H9 (cell line): ENCODE measurements at places on chromosomes 4 and X. TPM values are rescaled to one million over a fixed set of nuclear protein-coding genes. Genes with fewer than 3 reads are reported as not detected.

The ADRA2C gene
- total RNA-seq: 7.2 and 8.6 TPM in 2 replicates

The FGFR3 gene
- total RNA-seq: 75.7 and 81.2 TPM in 2 replicates

The AKAP14 gene
- not detected in 2 replicates for total RNA-seq

The SMIM43 gene
- 1.0 and 1.2 TPM in 2 replicates for total RNA-seq

The TNIP3 gene
- not detected in 2 replicates for total RNA-seq

The FAM156B gene
- 11.2 and 13.7 TPM in 2 replicates for total RNA-seq

The AADAT gene
- 14.1 and 14.6 TPM in 2 replicates for total RNA-seq

The GRIA3 gene
- 1.4 and 2.4 TPM in 2 replicates for total RNA-seq

GRCh38 chrX:106037835-106038473 is 573 bp downstream of the SERPINA7 start:
- H3K36me3 ChIP-seq: no peaks in the 10 kb centered on the region
- H3K27me3 ChIP-seq: no peaks in the 10 kb centered on the region
- H3K27ac ChIP-seq: no peak overlapping the region
- no peak for DNase-seq
- H3K4me1 ChIP-seq: no peaks in the 10 kb centered on the region
- no peak overlapping the region for H3K4me3 ChIP-seq

DNA sequence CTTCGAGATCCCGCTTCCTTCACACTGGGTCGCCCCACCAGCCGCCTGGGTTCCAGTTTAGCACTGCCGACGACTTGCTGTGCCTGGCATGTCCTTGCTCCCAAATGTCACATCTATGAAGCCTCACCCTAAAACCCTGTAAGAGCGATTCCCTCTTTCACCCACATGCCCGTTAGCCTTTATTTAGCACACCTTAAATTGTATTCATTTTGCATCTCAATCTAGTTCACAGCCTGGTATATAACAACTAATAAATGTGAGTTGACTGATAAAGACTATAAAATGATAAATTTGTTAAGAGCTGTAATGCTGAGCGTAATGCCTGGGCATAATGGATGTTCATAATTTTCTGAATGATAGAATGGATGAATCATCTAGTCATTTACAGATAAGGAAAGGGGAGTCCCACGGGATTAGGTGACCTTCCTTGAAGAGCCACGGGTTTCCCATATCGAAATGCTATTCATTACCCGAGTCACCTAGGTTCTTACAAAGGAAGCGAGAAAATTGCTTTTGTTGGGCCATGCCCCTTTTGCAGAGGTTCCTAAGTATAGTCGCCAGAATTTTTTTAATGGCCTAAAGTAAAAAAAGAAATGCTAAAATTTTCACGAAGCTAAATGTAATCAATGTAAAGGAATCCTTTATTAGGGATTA is 1.1 kb upstream of the AP1S2 start:
- DNase-seq: no peak
- H3K4me1 ChIP-seq: no peaks in the 10 kb centered on the region; the same call in 1 of the 2 replicates
- no peaks in the 10 kb centered on the region for H3K27me3 ChIP-seq
- peaks cover 26% of the 10 kb centered on the region; the same call in 2 of the 3 replicates for H3K36me3 ChIP-seq
- peak overlapping the region; percentile 93 for H3K4me3 ChIP-seq

DNA sequence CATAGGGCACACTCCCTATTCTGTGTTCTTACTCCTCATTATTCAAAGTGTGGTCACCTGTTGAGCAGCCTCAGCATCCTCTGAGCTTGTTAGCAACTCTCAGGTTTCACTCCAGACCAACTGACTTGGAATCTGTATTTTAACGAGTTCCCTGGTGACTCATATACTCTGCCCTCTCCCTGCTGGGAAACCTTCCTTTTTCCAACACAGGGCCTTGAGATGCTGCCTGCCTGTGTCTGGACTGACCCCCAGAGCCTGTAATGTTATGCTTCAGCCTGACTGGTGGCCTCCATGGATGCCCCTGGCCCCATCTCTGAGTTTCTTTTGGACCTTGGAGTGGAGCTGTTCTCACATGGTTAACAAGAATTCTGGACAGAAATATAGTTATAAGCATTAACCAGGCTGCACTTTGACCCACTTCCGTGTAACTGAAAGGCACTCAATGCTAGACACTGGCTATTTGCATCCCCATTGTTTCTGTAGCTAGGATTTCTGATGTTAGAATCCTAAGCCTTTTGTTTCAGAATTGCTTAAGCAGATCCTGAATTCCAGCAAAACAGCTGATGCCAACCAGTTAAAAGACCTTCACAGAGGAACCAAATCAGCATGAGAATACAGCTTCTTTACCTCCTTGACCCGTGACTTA is 262.6 kb downstream of the STIM2 start:
- no peaks in the 10 kb centered on the region for H3K36me3 ChIP-seq
- DNase-seq: peak; percentile 85

- H3K36me3 ChIP-seq: no peaks in the 10 kb centered on the region
- no peaks in the 10 kb centered on the region for H3K27me3 ChIP-seq
- no peak overlapping the region for H3K27ac ChIP-seq
- no peaks in the 10 kb centered on the region for H3K4me1 ChIP-seq
- DNase-seq: no peak
These were observed 37.3 kb upstream of the GUCY1A1 start for GRCh38 chr4:155629183-155629825.

DNA sequence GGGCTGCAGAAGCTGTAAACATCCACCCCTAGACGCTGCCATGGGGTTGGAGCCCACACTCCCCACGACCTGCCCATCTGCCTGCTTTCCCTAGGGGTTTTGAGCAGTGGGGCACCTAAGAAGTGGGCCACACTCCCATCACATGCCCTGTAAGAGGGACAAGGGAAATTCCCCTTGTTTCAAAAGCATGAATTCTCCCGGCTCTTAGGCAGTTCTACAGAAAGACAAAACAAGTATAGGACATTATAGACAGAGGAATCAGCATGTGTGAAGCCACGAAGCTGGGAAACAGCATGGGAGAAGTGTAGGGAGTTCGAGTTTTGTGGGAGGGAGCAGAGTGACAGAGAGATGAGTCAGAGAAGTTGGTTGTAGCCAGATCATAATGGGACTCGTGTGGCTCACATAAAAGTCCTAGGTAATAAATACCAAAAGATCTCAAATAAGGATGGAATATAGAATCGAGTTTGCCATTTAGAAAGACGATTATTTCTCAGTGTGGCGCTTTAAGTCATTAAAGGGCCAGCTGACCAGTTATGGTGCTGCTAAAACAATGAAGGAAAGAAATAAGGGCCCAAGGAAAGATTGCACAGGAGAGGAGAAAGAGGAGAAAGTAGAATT is 23.9 kb downstream of the APOO start:
- H3K4me1 ChIP-seq: no peaks in the 10 kb centered on the region; the same call in 1 of the 2 replicates
- no peaks in the 10 kb centered on the region for H3K27me3 ChIP-seq
- H3K36me3 ChIP-seq: peaks cover 2% of the 10 kb centered on the region; the same call in 2 of the 3 replicates
- DNase-seq: no peak
- no peak overlapping the region for H3K27ac ChIP-seq

DNA sequence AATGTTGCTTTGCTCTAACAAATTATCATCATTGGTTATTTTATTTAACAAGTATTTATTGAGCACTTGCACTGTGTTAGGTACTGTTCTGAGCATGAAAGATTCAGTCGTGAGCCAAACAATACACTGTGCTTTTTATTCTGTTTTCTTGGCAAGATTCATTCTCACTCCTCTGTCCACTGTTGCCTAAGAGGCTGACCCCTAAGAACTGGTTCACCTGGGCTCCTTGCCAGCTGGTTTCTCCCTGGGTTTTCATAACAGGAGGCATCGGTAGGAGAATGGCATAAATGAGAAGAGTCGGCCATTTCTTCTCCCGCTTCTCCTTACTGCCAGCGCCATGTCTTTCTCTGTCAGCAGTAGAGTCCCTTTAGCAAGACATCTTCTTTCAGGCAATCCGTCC is 243.7 kb upstream of the DIAPH2 start:
- no peaks in the 10 kb centered on the region for H3K36me3 ChIP-seq
- no peak for DNase-seq
- H3K27me3 ChIP-seq: no peaks in the 10 kb centered on the region
- H3K4me3 ChIP-seq: no peak overlapping the region

GRCh38 chr4:187965726-187966125 is 29.8 kb upstream of the ZFP42 start:
- DNase-seq: no peak
- H3K36me3 ChIP-seq: no peaks in the 10 kb centered on the region
- H3K4me1 ChIP-seq: no peaks in the 10 kb centered on the region
- no peak overlapping the region for H3K4me3 ChIP-seq
- H3K27ac ChIP-seq: no peak overlapping the region

- H3K4me3 ChIP-seq: no peak overlapping the region
- no peaks in the 10 kb centered on the region for H3K27me3 ChIP-seq
- no peaks in the 10 kb centered on the region for H3K36me3 ChIP-seq
- no peak for DNase-seq
- peaks cover 8% of the 10 kb centered on the region; the same call in 1 of the 2 replicates for H3K4me1 ChIP-seq
- no peak overlapping the region for H3K27ac ChIP-seq
These were observed 189.8 kb upstream of the ANK2 start for GRCh38 chr4:112859456-112860184.

DNA sequence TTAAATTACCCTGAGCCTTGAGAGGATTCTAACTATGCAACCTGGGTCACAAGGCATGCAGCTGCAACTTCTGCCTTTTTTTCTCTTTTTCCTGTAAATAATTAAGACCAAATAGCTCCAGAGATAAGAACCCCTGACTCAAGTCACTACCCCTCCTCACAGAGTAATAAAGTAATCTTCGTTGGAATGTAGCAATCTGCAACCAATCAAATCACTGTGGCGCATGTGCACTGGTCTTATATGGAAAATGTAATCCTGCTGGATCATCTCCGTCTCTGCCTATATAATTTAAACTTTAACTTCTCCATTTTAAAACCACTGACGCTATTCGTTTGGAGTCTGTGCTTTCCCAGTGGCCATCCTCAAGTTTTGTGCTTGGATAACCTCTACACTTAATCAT is 6.1 kb upstream of the EFHC2 start:
- no peak for DNase-seq
- no peaks in the 10 kb centered on the region for H3K27me3 ChIP-seq
- no peaks in the 10 kb centered on the region; the same call in 1 of the 3 replicates for H3K36me3 ChIP-seq
- H3K27ac ChIP-seq: no peak overlapping the region
